ENCODE measurements at places on chromosomes 2 and 18. TPM values are rescaled to one million over a fixed set of nuclear protein-coding genes. Genes with fewer than 3 reads are reported as not detected.

DNA sequence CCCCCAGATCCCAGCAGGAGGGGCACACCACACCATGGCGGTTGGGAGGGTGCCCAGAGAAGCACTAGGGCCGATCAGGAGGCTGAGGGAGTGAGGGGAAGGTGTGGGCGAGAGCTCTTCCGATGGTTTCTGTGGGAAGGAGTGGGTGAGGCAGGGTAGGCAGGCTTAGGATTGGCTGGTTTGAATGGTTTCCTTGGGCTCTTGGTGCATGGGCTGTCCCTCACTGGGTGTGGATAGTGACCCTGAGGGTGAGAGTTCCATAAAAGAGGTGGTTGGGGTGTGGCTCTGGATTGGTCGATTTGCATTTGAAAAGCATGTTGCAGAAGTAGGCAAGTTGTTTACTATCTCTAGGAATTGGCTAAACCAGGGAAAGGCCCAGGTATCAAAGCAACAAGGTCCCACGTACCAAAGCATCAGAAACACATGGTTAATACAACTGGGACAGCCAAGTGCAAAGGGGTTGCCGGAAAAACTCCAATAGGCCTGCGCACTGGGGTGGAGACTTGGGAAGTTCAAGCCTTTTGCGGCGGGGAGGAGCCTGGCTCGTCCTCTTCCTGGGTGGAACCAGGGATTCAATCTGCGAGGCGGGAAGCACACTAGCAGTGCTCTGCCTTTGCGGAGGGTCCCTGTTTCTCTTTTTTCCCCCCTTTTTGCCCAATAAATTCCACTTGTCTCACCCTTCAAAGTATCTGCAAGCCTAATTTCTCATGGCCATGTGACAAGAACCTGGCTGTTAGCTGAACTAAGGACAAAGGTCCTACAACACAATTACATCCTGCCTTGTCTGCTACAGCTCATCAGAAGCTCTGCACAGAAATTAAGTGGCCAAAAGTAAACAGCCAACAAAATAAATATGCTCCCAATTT, 43.2 kb downstream of the IL1R2 start:
- no peak for DNase-seq
- H3K27me3 ChIP-seq = no peaks in the 10 kb centered on the region
- H3K27ac ChIP-seq = peak overlapping the region; percentile 76
- H3K36me3 ChIP-seq = no peaks in the 10 kb centered on the region

- DNase-seq = no peak
- no peak overlapping the region for H3K27ac ChIP-seq
- no peaks in the 10 kb centered on the region for H3K27me3 ChIP-seq
- no peaks in the 10 kb centered on the region for H3K4me1 ChIP-seq
Measured at GRCh38 chr18:31438402-31438801, 9.1 kb upstream of the DSG3 start.

- no peak overlapping the region for H3K27ac ChIP-seq
- H3K4me1 ChIP-seq = no peaks in the 10 kb centered on the region
- H3K27me3 ChIP-seq = no peaks in the 10 kb centered on the region
- no peak for DNase-seq
Measured at GRCh38 chr2:145286716-145287275, 766.9 kb upstream of the ZEB2 start.

DNA sequence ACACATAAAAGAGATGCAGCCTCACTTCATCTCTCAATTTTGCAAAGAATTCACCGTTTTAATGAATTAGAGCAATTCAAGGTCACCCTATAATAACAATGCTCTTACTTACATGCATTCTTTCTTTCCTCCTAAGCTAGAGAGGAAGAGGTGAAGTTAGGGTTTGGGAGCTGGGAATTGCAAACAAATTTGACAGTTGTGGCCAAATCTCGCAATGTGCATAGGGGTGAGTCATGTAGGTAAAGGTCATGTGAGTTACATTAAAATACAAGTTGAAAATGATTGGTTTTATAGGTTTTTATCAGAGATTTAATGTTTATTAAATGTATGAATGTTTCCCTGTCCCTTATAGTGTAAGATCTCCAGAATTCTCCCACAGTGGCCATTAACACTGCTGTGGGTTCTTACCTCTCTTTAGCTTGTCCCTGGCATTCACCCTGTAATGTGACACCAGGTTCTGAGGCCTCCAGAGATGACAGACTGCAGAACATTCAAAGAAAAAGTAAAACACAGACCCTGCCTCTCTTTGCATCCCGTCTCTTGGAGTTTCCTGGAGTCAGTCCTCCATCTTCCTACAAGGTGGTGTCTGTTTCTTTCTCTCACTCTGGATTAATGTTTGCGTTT, 53.7 kb upstream of the LGALSL start:
- no peaks in the 10 kb centered on the region for H3K27me3 ChIP-seq
- no peak overlapping the region for H3K27ac ChIP-seq
- H3K4me1 ChIP-seq = peaks cover 41% of the 10 kb centered on the region

SCG2 gene
- total RNA-seq = 0.61 TPM

GRCh38 chr18:79540904-79541282, 138.7 kb upstream of the CTDP1 start:
- H3K4me3 ChIP-seq = no peak overlapping the region
- no peaks in the 10 kb centered on the region for H3K36me3 ChIP-seq
- H3K4me1 ChIP-seq = no peaks in the 10 kb centered on the region
- H3K27me3 ChIP-seq = peaks cover 6% of the 10 kb centered on the region
- DNase-seq = no peak

- H3K27ac ChIP-seq = no peak overlapping the region
- no peak for DNase-seq
- no peaks in the 10 kb centered on the region for H3K4me1 ChIP-seq
- no peak overlapping the region for H3K4me3 ChIP-seq
Measured at GRCh38 chr2:143344780-143345179, 215.6 kb downstream of the ARHGAP15 start.

- H3K27ac ChIP-seq = no peak overlapping the region
- no peaks in the 10 kb centered on the region for H3K36me3 ChIP-seq
- peak; percentile 33 for DNase-seq
Measured at GRCh38 chr2:239600001-239600593, 199.3 kb upstream of the HDAC4 start.

DCDC2C gene
- total RNA-seq = not detected

GRCh38 chr2:2931318-2932075, 446.1 kb downstream of the EIPR1 start:
- DNase-seq = no peak
- H3K27ac ChIP-seq = no peak overlapping the region
- H3K27me3 ChIP-seq = no peaks in the 10 kb centered on the region
- no peak overlapping the region for H3K4me3 ChIP-seq
- no peaks in the 10 kb centered on the region for H3K4me1 ChIP-seq

DNA sequence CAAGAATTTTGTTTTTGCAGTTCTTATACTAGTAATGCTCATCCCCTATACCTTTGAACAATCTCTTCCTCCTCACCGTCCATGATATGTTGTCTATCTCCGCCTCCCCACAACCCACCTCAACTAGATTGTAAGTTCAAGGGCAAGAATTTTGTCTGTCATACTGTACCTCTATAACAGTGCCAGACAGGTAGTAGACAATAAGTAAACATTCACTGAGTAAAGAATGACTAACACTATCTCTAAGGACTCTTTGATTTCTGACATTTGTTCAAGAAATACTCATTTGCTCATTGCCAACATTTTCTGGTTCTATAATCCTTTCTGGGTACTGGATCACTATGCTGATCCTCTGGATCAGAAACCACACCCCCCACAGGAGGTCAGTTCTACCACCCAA, 82.4 kb downstream of the EXOC6B start:
- no peak for DNase-seq
- no peak overlapping the region for H3K4me3 ChIP-seq
- no peaks in the 10 kb centered on the region for H3K27me3 ChIP-seq
- no peak overlapping the region for H3K27ac ChIP-seq
- no peaks in the 10 kb centered on the region for H3K36me3 ChIP-seq

- peaks cover 7% of the 10 kb centered on the region for H3K4me1 ChIP-seq
- DNase-seq = no peak
- no peaks in the 10 kb centered on the region for H3K36me3 ChIP-seq
- H3K27ac ChIP-seq = no peak overlapping the region
- no peak overlapping the region for H3K4me3 ChIP-seq
Measured at GRCh38 chr2:164824872-164825271, 16.8 kb downstream of the COBLL1 start.

MARCHF4 gene
- total RNA-seq = 0.09 TPM

- DNase-seq = no peak
- no peak overlapping the region for H3K27ac ChIP-seq
- H3K36me3 ChIP-seq = no peaks in the 10 kb centered on the region
- no peaks in the 10 kb centered on the region for H3K27me3 ChIP-seq
- no peak overlapping the region for H3K4me3 ChIP-seq
Measured at GRCh38 chr2:19866771-19867170, 35.0 kb downstream of the TTC32 start.

DNA sequence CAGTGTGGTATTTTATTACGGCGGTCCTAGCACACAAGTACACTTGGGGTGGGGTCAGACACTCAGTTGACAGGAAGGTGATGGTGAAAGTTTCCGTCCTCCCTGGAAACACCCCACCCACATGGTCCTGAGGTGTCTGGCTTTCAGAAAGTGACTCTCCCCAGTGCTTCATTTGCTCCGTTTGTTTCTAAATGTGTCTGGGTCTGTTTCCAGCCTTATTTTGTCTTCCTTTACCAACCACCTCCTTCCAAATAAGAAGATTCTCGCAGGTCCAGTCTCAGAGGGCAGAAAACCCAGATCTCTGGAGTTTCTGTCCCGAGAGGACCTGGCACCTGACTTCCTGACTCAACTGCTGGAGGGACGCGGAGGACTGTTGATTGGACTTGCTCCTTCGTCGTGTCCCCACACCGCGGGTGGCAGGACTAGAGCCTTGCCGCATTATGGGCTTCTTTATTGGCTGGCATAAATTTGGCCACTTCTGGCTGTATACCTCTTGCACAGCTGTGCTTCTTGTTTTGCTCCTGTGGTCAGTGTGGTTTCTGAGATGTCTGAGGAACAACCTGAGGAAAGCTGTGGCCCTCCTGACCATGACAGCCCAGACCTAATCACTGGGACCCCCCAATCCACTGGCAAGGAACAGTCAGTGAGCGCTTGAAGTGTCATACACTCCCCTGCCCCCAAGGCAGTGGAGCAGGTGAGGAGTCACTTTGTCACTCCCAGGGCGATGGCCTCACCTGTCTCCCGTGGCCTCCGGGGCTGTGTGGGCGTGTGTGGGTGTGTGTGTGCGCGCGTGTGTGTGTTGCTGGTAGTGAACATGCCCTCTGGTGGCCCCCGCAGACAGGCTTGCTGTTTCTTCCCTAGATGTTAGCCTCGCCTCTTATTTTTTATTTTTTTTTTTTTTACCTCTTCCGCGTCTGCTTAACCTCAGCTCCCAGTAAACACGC, 45.6 kb downstream of the MEX3C start:
- H3K4me1 ChIP-seq = no peaks in the 10 kb centered on the region
- H3K36me3 ChIP-seq = no peaks in the 10 kb centered on the region
- DNase-seq = no peak
- H3K4me3 ChIP-seq = no peak overlapping the region

DNA sequence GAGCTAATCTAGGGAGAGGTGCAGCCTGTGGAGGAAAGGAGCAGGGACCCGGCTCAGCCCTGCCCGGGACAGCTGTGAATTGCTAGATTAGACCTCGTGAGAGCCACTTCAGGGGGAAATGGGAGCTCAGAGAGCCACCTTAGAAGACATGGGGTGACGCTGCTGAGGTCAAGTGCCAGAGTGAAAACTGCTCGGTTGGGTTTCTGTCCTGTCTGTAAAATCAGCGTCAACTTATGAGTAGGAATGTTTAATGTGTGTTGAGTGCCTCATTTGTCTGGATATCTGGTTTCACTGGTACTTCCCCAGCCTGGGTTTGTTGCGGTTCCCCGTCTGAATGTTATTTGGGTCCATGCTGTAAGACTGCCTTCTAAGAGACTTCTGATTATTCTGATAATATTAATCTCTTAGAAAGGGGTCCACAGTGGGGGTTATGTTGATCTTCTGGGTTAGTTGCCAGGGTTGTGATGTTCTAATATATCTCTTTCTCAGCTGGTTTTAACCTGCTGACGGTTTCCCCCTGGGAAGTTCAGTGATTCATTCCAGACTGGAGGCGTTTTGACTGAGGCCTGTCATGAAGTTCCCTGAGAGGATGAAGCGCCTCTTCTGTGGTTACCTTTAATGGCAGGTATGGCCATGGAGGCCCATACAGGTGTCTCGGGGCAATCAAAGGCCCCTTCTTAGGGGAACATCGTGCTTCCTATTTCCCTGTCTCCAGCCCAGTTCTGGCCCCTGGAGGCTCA, 175.9 kb downstream of the SH3RF3 start:
- H3K27ac ChIP-seq = no peak overlapping the region
- H3K4me3 ChIP-seq = no peak overlapping the region
- H3K27me3 ChIP-seq = no peaks in the 10 kb centered on the region
- H3K4me1 ChIP-seq = peaks cover 9% of the 10 kb centered on the region
- DNase-seq = no peak
- H3K36me3 ChIP-seq = no peaks in the 10 kb centered on the region

GRCh38 chr2:84694088-84694622, 177.9 kb downstream of the DNAH6 start:
- no peaks in the 10 kb centered on the region for H3K4me1 ChIP-seq
- no peak overlapping the region for H3K4me3 ChIP-seq
- no peak for DNase-seq
- H3K27ac ChIP-seq = no peak overlapping the region
- no peaks in the 10 kb centered on the region for H3K36me3 ChIP-seq

GRCh38 chr2:105403783-105404698, 5.2 kb upstream of the FHL2 start:
- H3K4me3 ChIP-seq = no peak overlapping the region
- no peak overlapping the region for H3K27ac ChIP-seq
- no peaks in the 10 kb centered on the region for H3K4me1 ChIP-seq
- H3K36me3 ChIP-seq = no peaks in the 10 kb centered on the region
- no peak for DNase-seq
- H3K27me3 ChIP-seq = peaks cover 6% of the 10 kb centered on the region

ITGB6 gene
- total RNA-seq = 109 TPM

GREB1L gene
- total RNA-seq = 1.2 TPM

CHPF gene
- 45.3 TPM for total RNA-seq

DNA sequence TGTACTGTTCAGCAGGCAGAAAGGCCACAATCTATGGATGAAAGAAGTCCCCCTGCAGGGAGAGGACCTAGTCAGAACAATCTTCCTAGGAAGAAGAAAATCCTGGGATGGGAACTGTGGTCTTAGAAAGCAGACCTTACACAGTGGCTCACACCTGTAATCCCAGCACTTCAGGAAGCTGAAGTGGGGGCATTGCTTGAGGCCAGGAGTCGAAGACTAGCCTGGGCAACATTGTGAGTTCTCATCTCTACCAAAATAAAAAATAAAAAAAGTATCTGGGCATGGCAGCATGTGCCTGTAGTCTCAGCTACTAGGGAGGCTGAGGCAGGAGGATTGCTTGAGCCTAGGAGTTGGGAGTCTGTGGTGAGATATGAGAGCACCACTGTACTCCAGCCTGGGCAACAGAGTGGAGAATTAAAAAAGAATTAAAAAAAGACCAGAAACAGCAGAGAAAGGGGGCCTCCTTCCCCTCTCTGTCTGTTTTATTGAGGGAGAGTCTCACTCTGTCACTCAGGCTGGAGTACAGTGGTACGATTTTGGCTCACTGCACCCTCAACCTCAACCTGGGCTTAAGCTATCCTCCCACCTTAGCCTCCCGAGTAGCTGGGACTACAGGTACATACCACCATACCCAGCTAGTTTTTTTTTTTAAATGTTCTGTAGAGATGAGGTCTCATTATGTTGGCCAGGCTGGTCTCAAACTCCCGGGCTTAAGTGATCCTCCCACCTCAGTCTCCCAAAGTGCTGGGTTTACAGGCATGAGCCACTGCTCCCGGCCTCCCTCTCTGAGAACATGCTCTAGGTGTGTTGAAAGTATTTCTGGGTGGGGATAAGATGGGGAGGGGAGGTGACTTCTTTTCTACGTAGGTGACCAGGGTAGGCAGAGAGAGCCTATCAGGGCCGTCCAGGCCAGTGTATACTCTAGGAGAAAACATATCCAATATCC, 7.4 kb downstream of the RHOB start:
- no peak overlapping the region for H3K4me3 ChIP-seq
- peaks cover 19% of the 10 kb centered on the region for H3K4me1 ChIP-seq
- no peaks in the 10 kb centered on the region for H3K36me3 ChIP-seq
- no peak for DNase-seq

- H3K4me1 ChIP-seq = peaks cover 8% of the 10 kb centered on the region
- no peak overlapping the region for H3K4me3 ChIP-seq
- peaks cover 2% of the 10 kb centered on the region for H3K36me3 ChIP-seq
Measured at GRCh38 chr2:135948141-135948540, 37.3 kb downstream of the DARS1 start.

Measured in upper lobe of right lung (tissue), 1 donor.